NCI-H2107 (cell line): ENCODE measurements at places on chromosomes 13 and 19.

- no peak for DNase-seq
Measured at GRCh38 chr13:77715233-77715891, 17.9 kb downstream of the SLAIN1 start.

GRCh38 chr19:12766051-12766521, 9.3 kb downstream of the HOOK2 start:
- DNase-seq, result peak; percentile 51

- DNase-seq, result no peak
Measured at GRCh38 chr13:74794147-74794546, 659.9 kb upstream of the KLF12 start.

- no peak for DNase-seq
Measured at GRCh38 chr19:2060884-2061494, 9.9 kb upstream of the MKNK2 start.

- no peak for DNase-seq
Measured at GRCh38 chr13:96179309-96179708, 89.4 kb downstream of the HS6ST3 start.

DNA sequence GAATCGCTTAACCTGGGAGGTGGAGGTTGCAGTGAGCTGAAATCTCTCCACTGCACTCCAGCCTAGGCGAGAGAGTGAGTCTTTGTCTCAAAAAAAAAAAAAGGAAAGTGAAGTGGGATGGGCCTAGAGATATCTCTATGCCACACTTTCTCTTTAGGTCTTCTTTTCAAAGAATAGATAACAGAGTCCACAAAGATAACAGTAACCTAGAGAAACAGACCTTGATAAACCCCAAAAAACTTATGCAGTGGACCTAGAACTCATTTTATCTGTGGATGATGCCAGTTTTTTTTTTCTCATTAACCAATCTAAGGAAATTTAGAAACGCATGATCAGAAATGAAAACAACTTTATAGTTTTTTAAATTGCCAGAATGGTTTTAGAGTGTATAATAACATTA, 227.4 kb downstream of the LHFPL6 start:
- no peak for DNase-seq

DNA sequence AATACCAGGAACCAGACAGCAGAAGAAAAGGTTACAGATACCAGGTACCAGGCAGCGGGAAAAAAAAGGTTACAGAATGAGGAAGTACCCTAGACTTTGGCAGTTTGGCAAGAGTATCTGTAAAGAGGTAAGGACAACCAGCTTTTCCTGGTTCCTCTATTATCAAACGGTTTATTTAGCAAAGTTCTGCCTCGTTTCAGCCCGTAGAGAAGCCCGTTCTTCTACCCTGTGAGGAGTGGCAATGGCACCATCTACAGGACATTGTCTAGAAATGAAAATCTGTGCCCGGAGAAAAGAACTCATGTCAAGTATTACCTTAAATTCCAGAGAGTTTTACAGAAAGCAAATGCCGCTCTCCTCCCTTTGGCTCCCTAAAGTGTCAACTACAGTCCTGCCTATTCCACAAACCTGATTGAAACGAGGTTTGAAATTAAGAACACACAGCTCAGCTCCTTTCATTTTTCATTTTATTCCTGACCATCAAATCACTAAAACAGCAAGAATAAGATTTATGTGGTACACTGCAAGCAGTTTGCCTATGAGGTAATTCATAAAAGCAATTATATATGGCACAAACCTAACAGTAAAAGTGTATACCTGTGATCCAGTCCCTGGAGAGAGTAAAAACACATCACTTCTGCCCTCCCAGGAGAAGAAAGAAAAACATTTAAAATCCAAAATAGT, 226.3 kb downstream of the SLC7A1 start:
- no peak for DNase-seq
